ENCODE measurements at places on chromosomes 5 and 9.

DNA sequence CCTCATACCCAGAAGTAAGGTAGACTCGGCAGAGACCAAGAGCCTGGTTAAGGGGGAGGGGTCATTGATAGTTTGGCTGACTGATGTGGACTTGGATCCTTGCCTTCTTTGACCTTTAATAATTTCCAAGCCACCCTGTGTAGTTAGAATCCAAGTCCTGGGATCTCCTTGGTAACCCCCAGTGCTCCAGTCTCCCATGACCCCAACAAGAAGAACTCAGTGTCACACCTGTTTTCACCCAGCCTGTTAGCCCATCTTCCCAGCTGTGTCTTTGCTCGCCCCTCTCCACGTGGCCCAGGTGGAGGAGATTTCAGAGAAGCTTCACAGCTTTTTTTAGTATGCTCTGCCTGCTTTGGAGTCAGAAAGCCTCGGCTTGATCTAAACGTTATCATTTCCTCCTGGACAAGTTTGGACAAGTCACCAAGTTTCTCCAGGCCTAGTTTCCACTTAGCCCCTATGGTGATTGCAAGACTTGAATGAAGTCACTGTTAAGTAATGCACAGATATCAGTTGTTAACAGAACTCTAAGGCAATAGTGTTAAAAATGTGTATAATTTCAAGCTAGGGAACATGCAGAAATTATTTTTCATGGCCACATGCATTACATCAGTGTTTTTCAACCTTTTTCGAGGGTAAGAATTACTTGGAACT is 170.0 kb downstream of the TMEM38B start:
- no peak for DNase-seq

DNA sequence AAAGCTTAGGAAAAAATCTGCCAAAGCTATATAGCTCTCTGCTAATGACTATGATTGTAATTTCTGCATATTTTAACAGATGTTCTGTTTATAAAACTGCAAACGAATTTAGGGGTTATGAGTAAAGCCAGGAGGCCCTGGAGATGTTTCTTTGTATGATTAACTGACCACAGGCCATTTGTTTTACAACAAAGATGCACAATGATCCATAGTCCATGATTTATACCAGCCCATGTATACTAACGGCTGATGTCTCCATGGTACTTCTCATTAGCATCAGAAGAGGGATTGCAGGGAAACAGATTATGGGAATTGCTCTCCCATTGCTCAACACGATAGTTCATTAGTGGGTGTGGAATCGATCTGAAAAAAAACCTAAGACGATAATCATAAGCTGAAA is 78.9 kb downstream of the PPP2R2B start:
- no peak for DNase-seq

DNA sequence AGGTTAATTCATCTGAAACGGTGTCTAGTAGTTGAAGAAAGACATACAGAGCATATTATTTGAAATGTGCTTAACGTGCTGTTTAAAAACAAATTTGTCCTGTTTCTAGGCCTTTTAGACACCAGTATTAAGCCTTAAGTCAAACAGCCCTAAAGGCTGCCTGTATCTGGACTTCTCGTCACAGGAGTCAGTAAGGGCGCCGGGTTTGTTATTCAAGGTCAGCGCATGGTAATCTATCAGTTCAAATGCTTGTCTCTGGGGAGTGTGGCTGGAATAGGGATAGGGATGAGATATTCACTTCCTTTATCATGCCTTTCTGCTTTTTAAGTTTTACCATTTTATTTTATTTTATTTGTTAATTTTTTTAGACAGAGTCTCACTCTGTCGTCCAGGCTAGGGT is 9.4 kb upstream of the CNOT6 start:
- no peak for DNase-seq

- no peak for DNase-seq
Measured at GRCh38 chr9:69963803-69964202, 79.8 kb upstream of the MAMDC2 start.

GRCh38 chr9:20603524-20604268 is 18.6 kb downstream of the MLLT3 start:
- DNase-seq: no peak

DNA sequence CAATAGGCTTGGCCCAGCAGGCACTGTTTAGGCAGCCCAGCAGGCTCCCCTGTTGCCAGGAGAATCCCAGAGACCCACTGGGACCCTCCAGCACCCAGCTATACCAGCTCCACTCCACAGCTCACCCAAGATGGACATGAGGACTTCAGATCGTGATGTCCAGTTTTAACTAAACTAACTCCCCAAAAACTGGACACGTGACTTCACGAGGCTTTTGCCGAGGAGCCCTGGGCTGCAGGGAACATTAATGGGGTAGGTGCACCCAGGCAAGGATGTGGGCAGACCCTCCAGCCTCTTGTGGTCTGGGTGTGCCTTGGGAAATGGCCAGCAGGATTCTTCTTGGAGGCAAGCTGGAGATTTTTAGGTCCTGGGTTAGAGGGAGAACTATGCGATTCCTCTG is 8.9 kb upstream of the NKD2 start:
- no peak for DNase-seq

- no peak for DNase-seq
Measured at GRCh38 chr5:146595088-146595487, 79.1 kb upstream of the GPR151 start.

DNA sequence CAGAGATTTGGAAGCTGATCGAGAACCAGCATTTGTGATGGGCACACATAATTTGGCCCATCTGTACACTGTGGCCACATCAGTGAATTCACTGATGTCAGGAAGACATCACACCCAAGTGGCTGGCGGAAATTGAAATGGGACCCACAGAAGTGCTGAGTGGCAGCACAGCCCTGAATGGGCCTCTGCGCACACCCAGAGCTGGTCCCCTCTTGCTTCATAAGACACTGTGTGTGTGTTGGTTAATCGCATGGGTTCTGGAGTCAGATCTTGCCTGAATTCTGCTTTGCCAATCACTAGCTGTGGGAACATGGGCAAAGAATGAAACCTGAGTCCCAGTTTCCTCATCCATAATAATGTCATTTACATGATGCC is 72.2 kb downstream of the PCSK5 start:
- no peak for DNase-seq

- no peak for DNase-seq
Measured at GRCh38 chr5:107282061-107282460, 388.7 kb downstream of the EFNA5 start.

GRCh38 chr5:80495891-80496290 is 8.0 kb downstream of the FAM151B start:
- peak; percentile 23 for DNase-seq

DNA sequence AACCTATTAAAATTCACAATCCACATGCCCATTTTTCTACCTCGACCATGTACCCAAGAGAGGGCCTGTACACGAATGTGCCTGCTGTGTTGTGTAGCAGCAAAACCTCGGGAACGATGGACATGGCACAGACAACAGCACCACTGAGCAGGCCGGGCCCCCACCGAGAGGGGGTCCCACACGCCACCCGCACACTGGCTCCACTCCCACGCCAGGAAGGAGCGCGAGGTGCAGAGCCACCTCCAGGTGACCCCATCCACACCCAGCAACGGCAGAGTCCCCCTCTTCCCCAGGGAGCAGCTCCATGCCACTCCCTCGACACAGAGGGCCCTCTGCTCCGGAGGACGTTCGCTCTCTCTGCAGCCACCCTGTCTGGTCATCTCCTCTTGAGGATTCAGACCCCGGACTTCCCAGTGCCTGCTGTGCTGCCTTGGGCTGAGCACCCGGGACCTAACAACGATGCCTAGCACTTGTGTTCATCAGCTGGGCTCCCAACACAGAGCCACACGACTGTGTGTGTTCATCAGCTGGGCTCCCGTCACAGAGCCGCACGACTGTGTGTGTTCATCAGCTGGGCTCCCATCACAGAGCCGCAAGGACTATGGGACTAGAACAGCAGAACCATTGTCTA is 25.3 kb upstream of the ADAMTS2 start:
- DNase-seq: no peak

GRCh38 chr9:20713172-20713571 is 29.1 kb downstream of the FOCAD start:
- DNase-seq: no peak

DNA sequence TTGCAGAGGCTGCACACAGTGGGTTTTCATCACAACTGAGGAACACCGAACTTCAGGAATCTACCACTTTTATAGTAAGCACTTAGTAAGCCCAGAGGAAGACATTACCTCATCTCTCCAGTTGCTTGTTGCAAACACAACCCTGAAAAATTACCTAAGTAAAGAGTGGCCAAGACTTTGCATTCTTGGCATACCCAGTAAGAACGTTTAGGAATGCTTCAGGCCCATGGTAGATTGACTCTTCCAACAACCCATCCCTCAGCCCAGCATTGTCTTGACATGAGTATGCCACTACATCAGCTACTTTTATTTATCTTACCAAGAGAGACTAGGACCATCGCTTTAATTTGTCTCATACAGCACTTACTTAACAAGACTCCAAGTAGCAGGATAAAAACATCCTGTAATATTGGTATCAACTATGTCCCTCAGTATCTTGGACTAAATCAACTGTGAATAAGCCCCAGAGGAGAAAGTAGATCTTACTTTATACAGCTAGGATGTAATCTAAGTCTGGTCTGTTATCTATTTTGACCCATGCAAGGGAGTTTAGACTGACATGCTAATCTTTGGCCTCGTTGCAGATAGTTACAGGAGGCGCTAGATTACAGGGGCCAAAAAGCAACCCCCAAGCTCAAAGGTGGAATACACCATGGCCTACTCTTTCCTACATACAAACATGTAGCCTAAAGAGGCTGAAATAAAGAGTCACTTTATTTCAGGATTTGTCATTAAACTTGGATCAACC is 114.9 kb downstream of the INVS start:
- DNase-seq: no peak

DNA sequence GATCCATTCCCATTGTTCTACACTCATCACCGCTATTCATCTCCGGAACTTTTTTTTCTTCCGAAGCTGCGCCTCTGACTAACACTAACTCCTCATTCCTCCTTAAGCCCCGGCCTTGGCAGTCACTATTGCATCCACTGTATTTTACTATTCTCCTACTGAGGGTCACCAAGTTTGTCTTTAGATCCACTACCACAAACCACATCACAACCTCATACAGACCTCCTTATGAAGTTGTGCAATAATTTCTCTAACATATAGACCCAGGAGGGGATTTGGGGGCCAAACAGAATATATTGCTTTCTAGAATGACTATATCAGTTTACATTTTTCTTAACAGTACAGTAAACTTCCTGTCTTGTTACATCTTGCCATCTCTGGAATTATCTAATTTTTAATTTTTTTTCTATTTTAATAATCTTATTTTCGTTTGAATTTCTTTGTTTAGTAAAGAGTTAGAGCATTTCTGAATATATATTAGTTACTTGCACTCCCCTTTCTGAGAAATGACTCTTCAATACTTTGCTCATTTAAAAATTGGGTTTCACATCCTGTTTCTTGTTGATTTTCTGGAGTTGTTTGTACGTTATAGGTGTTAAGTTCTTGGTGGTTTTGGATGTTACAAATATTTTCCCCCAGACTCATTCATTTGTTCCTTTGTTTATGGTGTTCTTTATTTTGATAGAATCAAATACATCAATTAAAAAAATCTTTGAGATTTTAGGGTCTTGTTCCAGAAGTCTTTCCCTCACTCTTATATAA is 37.1 kb downstream of the DMRT2 start:
- no peak for DNase-seq

GRCh38 chr5:31656806-31657205 is 17.9 kb downstream of the PDZD2 start:
- DNase-seq: no peak

DNA sequence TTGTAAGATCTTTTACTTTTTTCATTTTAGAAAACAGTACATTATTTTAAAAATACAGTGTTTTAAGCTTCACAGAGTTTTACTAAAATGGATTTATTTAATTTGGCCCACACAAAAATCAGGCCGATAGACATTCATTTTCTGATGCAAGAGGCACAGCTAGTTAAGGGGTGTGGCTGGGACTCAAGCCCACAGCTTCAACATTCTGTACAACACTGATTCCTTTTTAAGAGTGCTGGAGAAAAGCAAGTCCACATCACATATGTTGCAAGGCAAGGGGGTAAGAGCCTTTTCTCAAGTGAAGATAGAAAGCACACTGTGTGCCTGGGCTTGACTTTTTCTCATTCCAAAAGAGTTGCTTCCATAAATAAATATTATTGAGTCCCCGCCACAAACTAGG is 195.9 kb downstream of the RFK start:
- no peak for DNase-seq

Measured in hematopoietic multipotent progenitor cell treated with erythropoietin and hydrocortisone succinate and interleukin-3 and kit ligand, for 4 days (in vitro differentiated cells).